ENCODE measurements at places on chromosomes 1 and 21.

DNA sequence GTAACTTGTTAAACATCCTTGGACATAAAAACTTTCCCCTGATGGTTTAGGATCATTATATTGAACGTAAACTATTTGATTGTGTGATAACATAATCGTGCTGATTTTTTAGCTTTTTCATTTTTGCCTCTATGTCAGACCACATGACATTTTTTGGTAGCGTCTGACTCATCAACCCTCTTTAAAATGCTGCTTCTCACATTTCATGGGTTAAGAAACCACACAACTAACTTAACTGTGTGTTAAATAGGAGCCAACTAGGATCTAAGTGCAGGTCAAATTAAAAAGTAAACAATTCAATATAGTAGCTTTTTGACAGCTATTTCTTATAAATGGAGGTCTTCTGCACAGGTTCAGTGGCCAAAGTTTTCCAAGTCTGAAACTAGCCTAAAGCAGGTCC is 9.8 kb downstream of the BTG3 start:
- no peak for DNase-seq

DNA sequence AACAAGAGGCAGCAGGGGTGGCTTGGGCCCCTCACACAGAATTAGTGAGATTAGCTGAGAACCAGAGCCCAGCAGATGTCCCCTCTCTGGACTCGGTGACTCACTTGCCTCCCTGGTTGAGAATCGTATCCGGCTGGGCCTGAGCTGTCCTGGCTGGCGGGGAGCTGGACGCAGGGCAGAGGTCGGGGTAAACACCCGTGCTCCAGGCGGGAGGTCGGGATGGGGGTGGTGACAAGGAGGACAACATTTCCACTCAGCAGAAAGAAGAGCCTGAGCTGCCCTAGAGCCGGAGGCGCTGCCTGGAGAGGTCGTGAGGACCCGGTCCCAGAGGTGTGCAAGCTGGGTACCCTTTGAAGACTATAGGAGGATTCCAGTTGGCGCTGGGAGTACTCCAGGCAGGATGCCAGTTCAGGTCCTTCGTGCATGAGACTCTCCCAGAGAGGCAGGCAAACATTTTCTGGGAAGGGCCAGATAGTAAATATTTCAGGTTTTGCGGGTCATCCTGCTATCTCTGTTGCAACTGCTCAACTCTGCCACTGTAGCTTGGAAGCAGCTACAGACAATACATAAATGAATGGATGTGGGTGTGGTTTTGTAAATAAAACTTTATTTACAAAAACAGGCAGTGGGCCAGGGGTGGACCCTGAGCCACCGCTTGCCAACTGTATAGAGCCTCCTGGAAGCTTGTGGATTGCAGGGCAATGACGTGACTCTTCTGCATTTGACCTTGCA is 116.8 kb upstream of the WNT4 start:
- DNase-seq = no peak

DNA sequence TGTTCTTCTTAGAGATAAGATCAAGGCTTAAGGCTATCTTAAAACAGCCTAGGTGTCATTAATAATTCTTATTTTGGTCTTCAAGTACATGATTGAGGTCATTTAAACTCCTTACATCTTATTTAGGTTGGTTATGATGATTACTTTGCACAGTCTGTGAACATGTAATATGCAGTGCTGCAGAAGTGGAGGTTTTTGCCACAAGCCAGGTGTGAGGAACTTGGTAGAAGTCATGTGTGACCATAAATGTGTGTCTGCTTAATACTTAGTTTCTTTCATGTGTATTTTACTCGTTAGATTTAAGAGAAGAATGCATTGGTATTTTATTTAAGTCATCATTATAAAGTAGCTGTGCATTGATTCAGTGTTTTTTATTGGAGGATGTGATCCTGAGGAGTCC is 10.1 kb downstream of the ATG4C start:
- DNase-seq = no peak

GRCh38 chr1:230100932-230101331 is 33.9 kb downstream of the GALNT2 start:
- DNase-seq = no peak

DNA sequence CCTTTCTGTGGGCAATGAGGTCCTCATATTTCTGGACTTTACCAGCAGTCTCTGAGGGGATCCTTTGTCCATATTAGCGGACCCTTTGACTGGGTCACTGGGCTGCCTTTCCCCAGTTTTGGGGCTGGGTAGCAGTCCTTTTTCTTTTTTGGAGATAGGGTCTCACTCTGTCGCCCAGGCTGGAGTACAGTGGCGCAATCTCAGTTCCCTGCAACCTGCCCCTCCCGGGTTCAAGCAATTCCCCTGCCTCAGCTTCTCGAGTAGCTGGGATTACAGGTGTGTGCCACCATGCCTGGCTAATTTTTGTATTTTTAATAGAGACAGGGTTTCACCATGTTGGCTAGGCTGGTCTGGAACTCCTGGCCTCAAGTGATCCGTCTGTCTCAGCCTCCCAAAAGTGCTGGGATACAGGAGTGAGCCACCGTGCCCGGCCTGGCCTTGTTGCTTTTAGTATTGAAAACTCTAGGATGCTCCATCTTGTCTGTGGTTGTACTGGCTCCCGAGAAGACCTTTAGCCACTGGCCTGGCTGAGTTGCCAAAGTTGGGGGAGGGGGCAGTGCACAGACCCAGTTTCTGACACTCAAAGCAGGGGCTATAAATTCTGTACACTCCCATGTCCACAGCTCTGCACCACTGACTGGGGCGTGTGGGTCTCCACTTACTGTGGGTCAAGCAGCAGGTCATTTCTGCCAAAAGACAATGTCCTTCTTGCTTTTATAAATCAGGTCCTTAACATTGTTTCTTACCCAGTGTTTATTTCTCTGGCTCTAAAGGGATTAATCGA is 33.1 kb downstream of the MAN1C1 start:
- DNase-seq = no peak

GRCh38 chr1:22104094-22104493 is 38.8 kb downstream of the WNT4 start:
- no peak for DNase-seq

- DNase-seq = no peak
Observed at GRCh38 chr1:205437570-205437969, 15.7 kb upstream of the LEMD1 start.

GRCh38 chr1:215094381-215094780 is 11.8 kb downstream of the KCNK2 start:
- no peak for DNase-seq

GRCh38 chr1:156523801-156524480 is 23.4 kb upstream of the MEF2D start:
- no peak for DNase-seq

GRCh38 chr1:82449506-82450057 is 648.8 kb downstream of the ADGRL2 start:
- no peak for DNase-seq

DNA sequence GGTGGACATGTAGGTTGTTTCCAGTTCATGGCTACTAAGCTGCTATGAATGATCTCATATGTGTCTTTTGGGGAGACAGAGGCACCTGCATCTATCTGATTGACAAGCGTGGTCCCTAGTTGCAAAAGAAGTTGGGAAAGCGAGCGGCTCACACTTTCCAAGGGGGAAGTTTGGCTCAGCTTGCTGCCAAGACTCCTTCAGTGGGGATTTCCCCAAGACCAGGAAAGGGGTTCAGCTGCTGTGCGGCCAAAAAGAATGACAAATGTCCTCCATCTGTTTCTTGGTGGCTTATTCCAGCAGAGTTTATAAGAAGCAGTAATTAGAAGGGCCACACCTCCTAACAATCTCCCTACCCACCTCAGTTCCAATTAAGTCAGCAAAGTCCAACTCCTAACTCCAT is 128.5 kb upstream of the GALNT2 start:
- no peak for DNase-seq
